Sciatic nerve (tissue), 2 donors: ENCODE measurements at places on chromosomes 13 and 19. TPM values are rescaled to one million over a fixed set of nuclear protein-coding genes. Genes with fewer than 3 reads are reported as not detected.

GRCh38 chr13:31352467-31352866 is 152.7 kb downstream of the B3GLCT start:
- DNase-seq: no peak

GRCh38 chr19:938233-938923 is 12.5 kb downstream of the ARID3A start:
- no peak for DNase-seq

GPR18 gene
- not detected for total RNA-seq

- no peak for DNase-seq
Measured at GRCh38 chr13:45103449-45103848, 16.9 kb upstream of the GTF2F2 start.

GRCh38 chr19:34480971-34481841 is at the start of gene WTIP:
TSS of gene WTIP (plus strand) at chr19:34481758. CDS start at chr19:34481975, 217 bp downstream.
- peak; percentile 89 for DNase-seq
